ENCODE measurements at places on chromosomes 13 and 19.

- no peak for DNase-seq
Measured at GRCh38 chr13:97570442-97570841, 136.5 kb downstream of the RAP2A start.

GRCh38 chr19:14053500-14053899 lies 8.4 kb downstream of the PALM3 start:
- no peak for DNase-seq

DNA sequence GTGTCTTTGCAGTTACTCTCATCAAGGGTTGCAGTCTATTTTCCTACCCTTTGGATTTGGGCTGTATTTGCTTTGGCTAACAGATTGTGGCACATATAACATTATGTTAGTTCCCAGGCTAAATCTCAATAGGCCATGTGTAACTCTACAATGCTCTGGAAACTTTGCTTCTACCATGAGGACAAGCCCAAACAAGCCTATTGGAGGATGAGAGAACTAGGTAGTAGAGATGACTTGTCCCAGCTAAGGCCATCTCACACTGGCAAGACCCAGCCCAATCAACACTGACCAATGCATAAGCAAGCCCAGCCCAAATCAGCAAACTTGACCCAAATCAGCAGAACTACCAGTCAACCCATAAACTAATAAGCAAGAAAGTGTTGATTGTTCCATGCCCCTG lies 311.8 kb downstream of the NDFIP2 start:
- DNase-seq, result no peak

DNA sequence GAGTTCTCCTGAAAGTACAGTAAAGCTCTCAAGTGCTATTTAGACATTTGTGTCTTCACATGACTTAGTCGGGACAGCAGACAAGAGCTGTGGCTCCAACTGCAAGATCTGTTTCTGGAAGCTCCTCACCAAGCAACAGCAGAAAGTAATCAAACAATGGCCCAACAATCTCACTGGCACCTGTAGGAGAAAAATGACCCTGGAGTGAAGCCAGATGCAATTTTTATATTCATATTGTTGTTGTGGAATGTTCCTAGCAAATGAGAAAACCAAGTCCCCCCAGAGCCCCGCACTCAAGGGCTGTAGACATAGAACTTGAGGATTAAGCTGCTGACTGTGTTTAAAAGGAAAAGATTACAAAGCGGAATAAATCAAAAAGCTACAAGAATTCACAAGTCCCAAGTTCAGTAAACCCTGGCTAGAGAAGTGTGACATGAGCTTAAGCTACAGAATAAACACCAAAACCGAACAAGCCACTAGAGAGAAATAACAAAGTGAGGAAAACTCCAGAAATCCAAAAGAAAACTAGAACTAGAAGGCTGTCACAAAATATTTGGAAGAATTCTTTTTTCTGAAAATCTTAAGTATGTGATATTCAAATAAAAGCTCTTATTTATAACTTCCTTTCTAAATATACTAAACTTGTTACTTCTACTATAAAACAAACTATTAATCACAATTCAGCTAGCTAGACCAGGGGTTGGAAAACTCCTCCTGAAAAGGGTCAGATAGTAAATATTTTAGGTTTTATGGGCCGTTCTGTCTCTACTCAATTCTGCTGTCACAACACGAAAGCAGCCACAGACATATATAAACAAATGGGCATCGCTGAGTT lies 454.5 kb downstream of the SUCLA2 start:
- no peak for DNase-seq

DNA sequence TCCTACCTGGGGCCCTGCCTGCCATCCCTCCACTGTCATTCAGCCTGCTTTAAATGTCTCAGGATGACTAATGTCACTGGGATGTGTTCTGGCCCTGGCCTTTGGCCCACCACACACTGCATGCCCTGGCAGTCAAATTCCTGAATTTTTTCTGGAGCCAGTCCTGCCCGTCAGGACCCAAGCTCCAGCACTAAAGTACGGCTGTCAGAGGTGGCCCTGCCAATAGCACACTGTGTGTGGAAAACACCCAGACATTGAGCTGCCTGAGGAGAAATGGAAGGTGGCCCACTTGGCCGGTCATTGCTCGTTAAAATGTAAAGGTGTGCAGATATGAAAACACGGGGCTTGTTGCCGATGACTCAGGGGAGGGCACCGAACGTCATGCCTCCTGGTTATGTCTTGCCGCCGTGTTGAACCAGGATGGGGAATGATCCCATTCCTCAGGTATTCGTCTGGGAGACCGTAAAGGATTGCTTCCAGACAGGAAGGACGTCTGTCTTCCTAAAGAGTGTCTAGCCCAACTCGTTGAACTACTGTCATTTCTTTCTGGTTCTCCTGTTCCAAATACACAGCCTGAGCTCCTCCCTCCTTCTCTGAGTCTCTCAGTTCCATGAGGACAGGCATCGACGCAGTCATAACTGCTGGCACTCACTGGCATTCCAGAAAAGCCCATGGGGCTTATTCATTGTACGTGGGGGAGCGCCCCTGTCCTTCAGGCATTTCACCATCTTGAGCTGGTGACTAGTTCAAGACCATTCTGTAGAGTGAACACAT lies 40.6 kb downstream of the COL4A2 start:
- no peak for DNase-seq

DNA sequence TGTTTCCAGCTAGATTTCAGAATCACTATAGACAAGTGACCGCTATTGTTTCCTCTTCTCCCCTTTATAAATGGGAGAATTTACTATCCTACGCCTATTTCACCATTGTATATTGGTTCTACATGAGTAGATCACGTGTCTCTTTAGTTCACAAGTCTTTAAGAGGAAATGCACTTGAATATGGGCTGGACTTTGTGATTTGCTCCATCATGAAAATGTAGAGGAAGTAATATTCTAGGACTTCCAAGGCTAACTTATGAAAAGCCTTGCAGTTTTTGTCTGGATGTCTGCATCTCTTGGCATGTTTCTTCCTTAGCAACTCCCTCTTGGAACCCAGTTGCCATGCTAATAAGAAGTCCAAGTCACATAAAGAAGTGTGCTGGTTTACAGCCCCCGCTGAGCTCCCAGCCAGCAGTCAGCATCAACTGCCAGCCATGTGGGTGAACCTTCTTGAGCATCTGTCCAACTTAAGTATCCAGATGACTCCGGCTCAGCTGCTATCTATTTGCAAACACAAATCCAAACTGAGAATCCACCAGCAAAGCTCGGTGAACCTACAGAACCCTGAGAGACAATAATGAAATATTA lies 4.8 kb upstream of the FBXL3 start:
- DNase-seq, result no peak

DNA sequence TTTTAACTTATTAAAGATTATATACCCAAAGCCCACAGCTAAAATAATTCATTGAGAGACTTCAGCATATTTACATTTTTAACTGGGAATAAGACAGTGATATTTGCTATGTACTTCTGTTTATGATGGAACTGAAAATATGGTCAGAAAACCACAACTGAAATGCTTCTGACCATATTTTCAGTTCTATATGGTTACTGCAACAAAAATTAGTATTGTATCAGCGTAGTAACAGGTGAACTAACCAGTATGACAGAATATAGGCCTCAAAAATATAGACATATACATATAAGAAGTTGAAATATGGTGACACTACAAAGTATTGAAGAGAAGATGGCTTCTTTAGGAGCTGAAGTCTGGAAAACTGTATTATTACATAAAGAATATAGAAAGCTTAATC lies 857.4 kb downstream of the OLFM4 start:
- no peak for DNase-seq

DNA sequence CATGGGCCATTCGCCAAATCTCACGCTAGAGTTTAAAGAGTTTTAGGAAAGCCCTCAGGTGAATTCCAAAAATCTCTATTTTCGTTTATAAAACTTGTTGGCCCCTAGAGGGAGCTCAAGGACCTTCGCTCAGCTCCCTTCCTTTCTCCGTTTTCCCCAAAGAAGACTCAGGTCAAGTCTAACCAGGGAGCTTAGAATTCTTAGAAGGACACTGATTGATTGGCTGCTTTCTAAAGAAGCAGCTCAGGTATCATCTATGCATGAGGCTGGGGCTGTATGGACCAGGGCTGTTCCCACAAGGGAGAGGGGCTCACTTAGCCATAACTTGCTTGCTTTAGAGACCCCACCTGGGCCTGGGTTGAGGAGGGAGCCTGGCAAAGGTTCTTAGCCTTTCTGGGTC lies 20.5 kb downstream of the DZIP1 start:
- DNase-seq, result peak; percentile 38

DNA sequence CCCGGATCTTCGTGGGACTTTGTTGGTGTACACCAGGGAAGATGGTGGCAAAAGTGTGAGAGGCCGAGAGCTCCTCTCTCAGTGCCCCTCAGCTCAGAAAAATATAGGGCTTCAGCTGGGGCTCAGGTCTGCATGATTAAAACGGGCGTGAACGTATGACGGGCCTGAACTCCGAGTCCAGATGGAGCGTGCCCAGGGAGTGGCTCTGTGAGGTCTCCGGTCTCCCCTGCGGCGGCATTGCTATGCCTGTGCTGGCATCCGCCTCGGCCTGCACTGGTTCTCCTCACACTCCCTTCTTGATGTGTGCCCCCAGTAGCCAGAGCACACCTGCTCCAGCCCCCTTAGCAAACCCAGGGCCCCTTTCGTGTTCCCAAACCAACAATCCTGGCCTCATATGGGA lies 82.0 kb downstream of the TEX29 start:
- DNase-seq, result no peak

GRCh38 chr19:4057931-4058692 lies 8.6 kb downstream of the ZBTB7A start:
- DNase-seq, result no peak

GRCh38 chr13:100589178-100589725 lies 663 bp upstream of the GGACT start:
- no peak for DNase-seq

GRCh38 chr19:10651851-10652250 lies 2.3 kb upstream of the ILF3 start:
- DNase-seq, result no peak

- no peak for DNase-seq
Measured at GRCh38 chr13:111472559-111473460, 152.4 kb downstream of the TEX29 start.

GRCh38 chr13:19605161-19605955 lies 28.1 kb upstream of the MPHOSPH8 start:
- DNase-seq, result no peak

DNA sequence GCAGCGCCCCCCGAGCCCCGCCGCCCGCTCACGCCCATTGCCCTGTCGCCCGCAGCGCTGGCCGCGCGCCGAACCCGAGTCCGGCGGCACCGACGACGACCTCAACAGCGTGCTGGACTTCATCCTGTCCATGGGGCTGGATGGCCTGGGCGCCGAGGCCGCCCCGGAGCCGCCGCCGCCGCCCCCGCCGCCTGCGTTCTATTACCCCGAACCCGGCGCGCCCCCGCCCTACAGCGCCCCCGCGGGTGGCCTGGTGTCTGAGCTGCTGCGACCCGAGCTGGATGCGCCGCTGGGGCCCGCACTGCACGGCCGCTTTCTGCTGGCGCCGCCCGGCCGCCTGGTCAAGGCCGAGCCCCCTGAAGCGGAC lies 518 bp downstream of the KLF2 start:
- peak; percentile 32 for DNase-seq

- no peak for DNase-seq
Measured at GRCh38 chr13:39637890-39638289, 17.6 kb upstream of the COG6 start.

DNA sequence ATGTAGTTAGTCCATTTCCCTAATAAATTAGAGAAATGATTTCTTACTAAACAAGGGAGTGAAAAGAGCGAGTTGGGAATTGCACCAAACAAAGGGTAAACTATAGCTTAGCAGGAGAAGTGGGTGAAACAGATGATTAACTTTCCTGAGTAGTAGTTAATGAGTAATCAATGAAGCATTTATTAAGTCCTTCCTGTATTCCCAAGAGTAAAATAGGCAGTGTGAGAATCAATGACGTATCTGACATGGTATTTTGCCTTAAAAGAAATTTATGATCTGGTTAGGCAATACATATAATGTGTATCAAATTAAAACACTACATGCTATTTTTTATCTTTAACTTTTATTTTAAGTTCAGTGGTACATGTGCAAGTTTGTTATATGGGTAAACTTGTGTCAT lies 142.8 kb downstream of the KLF5 start:
- DNase-seq, result no peak

DNA sequence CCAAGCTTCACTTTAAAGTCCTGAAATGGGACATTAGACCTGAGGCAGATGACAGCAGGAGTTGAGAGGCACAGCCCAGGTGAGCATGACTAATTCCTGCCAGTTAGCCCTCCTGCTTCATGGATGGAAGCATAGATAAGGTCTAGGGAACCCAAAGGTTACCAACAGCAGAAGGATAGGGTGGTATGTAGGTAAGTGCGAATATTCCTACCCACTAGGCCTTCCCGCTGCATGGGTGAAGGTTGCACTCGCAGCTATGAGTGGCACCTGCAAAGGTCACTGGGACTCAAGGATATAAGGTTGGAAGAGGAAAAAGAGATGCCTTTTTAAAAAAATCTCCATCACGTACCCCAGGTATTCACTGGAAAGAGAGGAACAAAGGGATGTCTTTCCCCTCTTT lies 12.2 kb upstream of the MLLT1 start:
- no peak for DNase-seq

DNA sequence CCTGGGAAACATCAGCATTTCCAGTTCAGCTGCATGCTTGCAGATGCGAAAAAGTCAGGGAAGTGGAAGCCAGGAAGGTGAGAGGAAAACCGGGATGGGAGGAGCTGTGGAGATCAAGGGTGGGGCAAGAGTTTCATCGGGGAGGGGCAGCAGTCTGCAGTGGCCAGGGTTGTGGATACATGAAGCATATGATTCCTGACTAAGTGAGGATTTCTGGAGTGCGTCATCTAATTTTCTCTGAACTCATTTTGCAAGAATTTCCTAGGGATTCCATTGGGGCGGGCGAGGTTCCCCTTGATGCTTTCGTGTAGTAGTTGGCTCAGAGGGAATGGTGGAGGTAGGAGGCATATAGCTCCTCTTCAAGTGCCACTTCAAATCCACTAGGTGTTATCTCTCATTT lies 344.1 kb upstream of the TMTC4 start:
- no peak for DNase-seq

DNA sequence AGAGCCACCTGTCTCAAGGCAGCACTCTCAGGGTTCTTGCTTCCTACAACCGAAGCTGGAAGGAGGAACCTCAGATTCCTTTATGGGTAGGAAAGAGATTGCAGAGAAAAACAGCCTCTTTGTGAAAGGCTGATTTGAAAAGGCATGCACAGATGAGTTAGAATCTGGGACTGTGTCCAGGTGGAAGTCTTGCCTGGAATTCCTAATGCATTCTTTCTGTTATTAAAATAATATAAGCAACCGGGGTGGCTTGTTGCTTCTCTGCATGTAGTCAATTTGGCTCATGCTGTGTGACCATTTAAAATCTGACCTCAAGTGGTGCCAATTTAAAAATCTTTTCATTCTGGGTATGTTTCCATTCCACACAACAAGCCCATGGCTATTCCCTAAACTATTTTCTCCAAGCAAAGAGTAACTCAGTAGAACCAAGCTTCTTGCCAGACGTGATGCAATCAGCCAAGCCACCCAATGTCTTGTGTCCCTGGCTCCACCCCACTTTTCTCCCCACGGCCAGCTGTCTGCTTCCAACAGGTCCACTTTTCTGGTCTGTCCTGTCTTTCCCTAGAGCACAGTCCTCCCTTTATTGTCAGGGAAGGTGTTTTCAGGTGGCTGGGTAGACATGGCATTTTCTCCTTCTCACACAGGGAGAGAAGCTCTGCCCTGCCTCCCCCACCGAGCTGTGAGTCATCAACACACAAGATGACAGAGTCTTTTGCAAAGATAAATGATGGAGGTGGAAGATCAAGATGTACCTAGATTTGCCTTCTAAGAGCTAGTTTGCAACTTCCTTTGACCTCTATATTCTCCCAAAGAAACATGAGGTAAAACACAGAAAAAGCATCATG lies 394.3 kb downstream of the FOXO1 start:
- no peak for DNase-seq

Measured in neural crest cell (in vitro differentiated cells).